HT1080 (cell line): ENCODE measurements at places on chromosomes 6 and 20.

GRCh38 chr20:19310541-19310940 is 98.1 kb downstream of the SLC24A3 start:
- DNase-seq = no peak

DNA sequence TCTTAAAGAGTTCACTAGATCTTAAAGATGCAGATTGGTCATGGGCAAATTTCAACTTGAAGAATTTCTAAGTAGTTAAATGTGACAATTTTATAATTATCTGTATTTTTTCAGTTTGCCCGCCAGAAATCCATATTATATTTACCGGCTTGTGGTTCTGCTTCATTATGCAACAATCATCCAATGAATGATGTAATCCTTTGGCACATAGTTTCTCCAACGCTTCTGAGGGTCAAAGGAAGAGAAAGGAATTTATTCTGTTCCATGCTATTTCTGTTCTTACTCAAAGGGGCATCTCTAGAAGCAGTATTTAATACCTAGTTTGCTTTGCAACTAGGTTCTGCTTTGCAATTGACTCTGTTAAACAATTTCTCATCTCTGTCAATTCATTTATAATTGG is 359.3 kb upstream of the PLCB4 start:
- no peak for DNase-seq

- peak; percentile 42 for DNase-seq
These were observed 315 bp upstream of the PDE10A start for GRCh38 chr6:165663377-165663735.

DNA sequence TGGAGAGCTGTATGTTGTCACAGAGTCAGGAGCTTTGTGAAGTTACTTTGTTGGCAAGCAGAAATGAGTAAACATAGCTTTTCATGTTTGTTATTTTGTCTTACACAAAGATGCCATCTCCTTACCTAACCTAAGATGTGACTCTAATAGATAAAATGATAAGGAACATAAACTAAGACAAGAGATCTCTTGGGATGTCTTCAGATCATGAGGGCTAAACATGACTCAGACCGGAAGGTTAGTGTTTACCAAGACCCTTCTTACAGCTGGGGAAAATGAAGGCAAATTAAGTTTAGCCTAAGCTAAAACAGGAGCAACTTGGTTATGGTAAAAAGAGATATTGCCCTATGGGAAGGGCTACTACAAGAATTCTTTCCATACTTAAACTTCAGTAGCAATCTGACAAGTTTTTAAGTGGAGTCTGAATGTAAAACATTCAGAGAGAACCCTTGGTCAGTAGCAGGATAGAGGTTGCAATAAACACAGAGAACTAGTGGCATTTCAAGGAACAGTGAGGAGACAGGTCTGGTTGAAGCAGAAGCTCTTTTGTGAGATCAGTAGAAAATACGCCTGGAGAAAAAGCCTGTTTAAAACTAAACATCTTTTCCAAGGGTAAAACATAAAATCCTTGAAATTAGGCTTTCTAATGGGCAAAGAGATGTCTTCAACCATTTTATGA is 29.9 kb downstream of the SGK1 start:
- DNase-seq = peak; percentile 67

DNA sequence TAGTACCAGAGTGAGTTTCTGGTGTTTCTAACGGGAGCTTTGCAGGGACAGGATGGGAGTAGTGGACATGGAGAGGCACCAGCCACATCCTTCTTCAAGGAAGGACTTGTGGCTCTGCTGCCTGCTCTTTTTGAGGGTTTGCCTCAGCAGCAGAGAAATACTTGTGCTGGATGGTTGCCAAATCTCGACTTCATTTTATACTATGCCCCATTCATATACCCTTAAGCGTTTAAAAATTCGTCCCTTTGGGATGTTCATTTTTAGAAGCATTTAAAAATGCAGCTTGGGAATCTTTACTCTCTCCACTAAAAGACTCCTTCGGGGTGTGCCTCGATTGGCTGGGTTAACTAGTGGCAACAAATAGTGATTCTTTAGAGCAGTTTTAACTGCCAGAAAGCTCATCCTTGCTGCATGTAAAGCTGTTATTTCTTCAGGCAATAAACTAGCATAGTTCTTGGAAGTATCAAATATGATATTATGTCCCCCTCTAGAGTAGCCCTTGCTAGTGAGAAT is 126.5 kb upstream of the B3GAT2 start:
- DNase-seq = no peak

DNA sequence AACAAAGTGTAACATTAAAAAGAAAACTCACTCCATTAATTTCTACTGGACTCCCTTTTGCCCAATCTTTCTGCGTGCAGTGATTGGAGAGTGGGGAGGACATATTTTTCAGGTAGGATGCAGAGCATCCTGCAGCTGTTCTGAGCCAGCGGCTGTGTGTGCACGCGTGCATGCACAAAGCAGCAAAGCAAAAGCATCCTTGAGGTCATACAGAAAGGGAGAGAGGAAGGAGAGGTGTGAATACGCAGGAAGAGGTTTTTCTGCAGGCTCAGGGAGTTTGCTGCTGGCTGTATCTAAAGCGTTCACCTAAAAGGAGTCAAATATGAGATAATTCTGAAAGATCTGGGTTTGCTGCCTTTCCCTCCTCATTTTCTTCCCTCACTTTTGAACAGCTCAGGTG is 108.4 kb downstream of the HUS1B start:
- no peak for DNase-seq

DNA sequence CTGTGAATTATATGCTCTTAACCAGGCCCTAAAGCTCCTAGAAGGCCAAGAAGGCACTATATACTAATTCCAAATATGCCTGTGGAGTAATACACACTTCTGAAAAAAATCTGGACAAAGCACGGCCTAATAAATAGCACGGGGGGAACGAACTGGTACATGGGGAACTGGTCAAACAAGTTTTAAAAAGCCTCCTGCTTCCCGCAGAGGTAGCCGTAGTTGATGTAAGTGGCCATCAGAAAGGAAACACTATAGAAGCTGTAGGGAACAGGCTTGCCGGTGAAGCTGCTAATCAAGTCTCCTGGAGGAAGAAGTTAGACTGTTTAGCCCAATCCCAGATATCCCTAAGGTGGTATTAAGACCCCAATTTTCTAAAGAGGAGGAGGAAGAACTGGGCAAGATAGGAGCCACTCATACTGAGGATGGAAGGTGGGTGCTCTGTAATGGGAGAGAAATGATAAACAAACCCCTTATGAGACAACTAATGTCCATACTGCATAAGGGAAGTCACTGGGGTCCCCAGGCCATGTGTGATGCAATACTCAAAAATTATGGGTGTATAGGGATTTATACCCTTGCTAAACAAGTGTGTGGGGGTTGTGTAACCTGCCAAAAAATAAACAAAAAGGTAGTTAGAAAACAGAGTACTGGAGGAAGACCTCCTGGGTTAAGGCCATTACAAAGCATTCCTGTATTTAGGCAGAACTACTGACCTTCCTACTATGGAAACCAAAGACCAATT is 27.1 kb upstream of the ZNF318 start:
- no peak for DNase-seq

GRCh38 chr6:113857556-113858479 is 673 bp downstream of the MARCKS start:
- no peak for DNase-seq

DNA sequence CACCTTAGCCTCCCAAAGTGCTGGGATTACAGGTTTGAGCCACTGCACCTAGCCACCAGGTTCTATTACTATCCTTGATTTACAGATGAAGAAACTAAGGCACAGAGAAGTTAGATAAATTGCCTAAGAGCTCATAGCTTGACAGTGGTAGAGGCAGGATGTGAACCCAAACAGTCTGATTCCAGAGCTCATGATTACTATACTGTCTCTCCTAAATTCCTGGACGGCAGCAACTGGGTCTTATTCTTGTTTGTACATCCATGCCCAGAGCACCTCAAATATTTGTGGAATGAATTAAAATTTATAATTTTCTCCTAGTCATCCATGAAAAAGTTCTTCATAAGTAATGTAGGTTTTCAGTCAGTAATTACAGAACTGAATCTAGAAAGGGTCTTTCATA is 15.1 kb downstream of the PDSS2 start:
- DNase-seq = no peak
